CD4-positive, alpha-beta T cell treated with Interleukin-6 at 100 ng/mL for 8 hours (primary cell): ENCODE measurements at places on chromosomes 13 and 19.
A peak's percentile ranks its signal among the peaks of the same experiment; 100 is the strongest.

GRCh38 chr19:17687857-17688784 is at the start of gene UNC13A:
TSS of gene UNC13A (minus strand) at chr19:17688354. CDS start at chr19:17688199, 155 bp downstream.
- no peak for DNase-seq

- no peak for DNase-seq
Observed at GRCh38 chr13:45040622-45041021, 51.3 kb downstream of the GPALPP1 start.

- no peak for DNase-seq
Observed at GRCh38 chr13:106472621-106473020, 62.8 kb downstream of the EFNB2 start.

- peak; percentile 65 for DNase-seq
Observed at GRCh38 chr19:12847159-12848139, 9.1 kb downstream of the MAST1 start.

GRCh38 chr13:24040835-24041234 is 119.7 kb upstream of the SPATA13 start:
- DNase-seq: no peak

DNA sequence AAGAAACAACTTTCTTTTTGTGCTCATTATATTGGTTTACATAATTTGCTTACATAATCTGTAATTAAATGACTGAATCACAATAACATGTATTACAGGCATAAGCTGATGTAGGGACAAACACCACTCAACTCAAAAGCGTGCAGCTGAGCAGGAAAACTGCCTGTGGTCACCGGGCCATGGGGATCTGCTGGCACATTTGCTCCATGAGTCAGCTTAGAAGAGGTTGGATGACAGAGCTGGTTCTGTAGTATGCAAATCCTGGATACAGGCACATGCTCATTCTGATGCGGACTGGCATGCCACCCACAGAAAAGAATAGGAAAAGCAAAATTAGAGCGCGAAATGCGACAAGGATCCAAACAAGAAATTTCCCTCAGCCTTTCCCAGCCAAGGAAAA is 128.6 kb downstream of the USP12 start:
- no peak for DNase-seq

GRCh38 chr13:111262715-111263114 is 57.7 kb upstream of the TEX29 start:
- no peak for DNase-seq

DNA sequence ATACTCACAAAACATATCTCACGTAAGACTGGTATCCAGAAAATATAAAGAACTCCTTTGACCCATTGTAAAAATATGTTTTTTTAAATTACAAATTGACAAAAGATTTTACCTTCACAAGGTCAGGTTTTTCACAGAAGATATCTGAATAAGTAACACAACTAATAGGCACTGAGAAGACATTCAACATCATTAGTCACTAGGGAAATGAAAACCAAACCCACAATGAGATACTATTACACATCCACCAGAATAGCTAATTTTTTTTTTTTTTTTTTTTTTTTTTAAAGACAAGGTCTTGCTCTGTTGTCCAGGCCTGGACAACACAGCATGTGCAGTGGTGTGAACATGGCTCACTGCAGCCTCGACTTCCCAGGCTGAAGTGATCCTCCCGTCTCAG is 157.5 kb downstream of the MIPEP start:
- DNase-seq: no peak

DNA sequence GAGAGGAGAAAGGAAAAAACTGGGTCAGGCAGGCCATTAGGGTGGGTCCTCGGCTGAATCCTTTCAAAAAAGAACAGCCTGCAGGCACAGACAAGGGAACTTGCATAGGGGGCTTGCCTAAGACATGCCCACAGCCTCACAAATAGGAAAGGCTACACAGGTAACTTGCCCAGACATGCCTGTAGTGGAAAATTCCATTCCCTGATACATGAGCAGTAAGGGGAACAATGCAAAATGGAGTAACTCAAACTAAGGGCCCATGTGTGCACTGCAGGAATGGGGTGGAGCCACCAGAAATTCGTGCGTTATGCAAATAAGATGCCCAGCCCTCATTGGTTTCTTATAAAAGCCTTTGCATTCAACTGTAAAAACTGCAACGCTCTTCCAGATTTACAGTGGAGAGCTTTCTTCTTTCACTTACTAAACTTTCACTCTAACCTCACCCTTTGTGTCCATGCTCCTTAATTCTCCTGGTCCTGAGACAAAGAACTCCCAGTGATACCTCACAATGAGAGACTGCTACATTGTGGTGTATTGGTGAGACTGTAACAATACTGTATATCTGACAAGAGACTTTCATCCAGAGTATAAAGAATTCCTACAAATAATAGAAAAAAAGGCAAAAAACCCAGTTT is 59.5 kb upstream of the SLITRK1 start:
- no peak for DNase-seq

DNA sequence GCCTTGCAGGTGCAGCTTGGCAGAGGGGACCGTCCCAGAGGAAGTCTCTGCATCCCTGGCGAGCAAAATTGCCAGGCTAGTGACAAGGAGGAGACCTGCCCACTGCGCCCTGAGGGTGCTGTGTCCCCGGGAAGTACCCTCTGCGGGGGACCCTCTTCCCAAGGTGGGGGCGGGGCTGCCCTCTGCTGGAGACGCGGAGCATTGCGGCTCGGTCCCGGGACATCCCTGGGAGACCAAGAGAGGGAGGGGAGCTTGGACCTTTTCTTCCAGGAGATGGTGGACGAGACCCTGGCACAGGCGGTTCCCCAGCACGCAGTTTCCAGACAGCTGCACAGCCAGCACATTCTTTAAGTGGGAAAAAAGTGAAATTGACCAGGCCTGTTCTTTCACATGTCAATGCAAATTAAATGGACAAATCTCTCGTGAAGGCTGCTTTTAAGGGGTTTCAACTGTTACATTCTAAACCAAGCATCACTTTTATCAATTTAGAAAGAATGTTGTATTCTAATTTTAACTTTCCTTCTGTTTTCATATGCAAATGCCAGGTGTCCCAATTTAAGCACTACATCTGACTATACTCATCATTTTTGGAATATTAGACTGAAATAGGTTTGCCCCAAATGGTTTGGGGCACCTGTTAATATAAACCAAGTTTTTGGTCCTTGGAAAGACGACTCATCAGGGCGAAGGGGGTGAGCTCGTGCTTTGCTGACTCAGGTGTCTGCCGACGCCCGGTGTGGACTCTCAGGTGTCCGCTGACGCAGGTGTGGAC is 60.7 kb downstream of the MCF2L start:
- peak; percentile 24 for DNase-seq

DNA sequence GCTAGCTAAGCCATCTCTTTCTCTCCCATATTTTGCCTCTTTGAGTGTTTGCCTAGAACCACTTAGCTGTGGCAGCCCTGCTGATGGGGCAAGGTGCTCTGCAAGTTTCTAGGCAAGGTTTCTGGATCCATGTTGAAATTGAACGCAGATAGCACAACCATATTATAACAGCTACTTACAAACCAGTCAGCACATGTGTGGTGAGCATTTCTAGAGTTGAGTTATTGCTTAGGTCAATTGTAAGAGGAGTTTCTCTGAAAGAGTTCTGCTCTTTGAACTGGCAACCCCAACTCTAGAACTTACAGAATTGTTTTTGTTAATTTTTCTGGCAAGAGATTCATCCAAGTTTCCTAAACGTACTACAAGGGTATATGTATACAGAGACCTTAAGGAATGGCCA is 103.3 kb downstream of the GGACT start:
- no peak for DNase-seq

- no peak for DNase-seq
Observed at GRCh38 chr13:42751693-42752092, 29.7 kb upstream of the FAM216B start.

DNA sequence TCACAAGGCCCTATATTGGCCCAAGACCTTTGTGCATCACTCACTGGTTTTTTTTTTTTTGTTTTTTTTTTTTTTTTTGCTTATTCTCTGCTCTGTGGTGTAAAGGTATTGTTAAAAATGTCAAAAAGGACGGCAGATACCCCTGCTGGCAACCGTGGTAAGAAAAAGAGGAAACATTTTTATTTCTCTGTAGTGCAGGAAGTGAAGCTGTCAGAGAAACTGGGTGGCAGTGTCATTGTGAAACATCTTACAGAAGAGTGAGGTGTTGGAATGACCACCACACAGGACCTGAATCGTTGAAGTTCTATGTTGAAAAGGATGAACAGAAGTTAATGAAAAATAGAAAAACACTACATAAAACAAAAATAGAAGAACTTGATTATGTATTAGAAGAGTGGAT is 346.4 kb downstream of the FGF9 start:
- DNase-seq: no peak

DNA sequence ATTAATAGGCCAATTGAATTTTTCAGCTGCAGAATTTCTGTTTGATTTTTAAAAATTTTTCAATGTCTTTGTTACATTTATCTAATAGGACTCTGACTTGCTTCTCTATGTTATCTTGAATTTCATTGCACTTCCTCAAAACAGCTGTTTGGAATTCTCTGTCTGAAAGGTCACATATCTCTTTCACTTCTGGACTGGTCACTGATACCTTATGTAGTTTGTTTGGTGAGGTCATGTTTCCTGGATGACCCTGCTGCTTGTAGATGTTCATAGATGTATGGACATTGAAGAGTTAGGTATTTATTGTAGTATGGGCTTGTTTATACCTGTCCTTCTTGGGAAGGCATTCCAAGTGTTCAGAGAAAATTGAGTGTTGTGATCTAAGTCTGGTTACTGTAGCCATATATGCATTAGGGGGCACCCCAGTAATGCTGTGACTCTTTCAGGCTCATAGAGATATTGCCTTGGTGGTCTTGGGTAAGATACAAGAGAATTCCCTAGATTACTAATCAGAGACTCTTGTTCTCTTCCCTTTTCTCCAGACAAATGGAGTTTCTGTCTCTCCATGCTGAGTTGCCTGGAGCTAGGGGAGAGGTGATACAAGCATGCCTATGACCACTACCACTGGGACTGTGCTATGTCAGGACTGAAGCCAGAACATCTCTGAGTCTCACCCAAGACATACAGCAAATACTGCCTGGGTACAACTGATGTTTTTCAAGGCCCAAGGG is 27.8 kb downstream of the RFC3 start:
- no peak for DNase-seq

DNA sequence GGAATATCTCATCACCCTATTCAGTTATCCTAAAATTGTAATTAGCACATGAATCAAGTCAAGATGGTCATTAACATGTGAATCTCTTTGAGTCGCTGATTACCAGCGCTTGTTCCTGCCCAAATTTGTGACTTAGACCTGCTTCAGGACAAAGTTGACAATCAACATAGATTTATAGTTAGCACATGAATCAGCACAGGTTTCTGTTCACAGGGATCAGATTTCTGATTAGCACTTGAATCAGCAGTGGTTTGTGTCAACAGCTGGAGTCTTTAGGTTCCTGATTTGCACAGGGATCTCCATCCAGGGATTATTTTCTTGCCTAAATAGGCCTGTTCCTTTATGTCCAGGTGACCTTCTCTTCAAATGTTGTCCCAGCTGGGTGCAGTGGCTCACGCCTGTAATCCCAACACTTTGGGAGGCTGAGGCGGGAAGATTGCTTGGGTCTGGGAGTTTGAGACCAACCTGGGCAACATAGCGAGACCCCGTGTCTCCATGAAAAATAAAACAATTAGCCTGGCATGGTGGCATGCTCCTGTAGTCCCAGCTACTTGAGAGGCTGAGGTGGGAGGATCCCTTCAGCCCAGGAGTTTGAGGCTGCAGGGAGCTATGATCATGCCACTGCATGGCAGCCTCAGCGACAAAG is 3.8 kb upstream of the LRFN3 start:
- no peak for DNase-seq

DNA sequence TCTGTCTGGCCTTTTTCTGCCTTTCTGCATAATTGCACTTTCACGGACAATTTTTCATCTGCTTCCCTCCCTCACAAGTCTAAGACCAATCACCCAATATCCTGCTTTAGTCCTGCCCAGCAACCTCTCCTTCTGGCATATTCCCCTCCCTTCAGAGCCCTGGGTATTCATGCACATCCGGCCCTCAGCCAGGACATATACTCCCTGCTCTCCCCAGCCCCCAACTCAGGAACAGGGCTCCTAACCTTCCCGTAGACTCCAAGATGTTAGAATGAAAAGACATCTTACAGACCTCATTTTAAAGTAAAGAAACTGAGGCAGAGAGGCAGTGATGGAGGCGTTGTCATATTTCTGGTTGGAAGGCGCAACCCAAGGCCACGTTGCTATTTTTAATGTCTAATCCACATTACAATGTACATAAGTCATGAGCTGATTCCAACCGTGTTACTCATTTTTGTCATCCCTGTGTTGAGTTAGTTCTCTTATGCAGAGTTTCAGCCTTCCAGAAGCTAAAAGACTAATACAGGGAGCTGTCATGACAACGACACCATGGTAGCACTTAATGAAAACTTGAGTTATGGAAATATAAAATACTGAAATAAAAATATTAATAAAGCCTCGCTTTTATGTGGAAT is 209.2 kb downstream of the TSHZ3 start:
- DNase-seq: no peak

DNA sequence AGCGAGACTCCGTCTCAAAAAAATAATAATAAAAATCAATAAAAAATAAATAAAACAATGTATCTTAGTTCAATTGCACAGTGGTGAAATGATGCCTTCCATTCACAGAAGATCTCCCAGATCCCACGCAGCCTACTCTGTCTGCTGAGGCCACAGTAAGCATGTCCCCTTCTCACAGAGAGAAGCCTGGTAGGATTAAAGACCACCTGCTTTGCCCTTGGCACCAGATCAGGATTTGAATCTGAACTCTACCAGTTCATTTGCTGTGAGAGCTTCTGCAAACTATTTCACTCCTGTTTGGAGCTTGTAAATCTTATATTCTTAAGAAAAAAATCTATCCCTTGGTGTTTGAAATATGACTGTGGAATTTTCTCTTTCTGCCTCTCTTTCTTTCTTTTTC is 2.2 kb upstream of the SLC7A1 start:
- no peak for DNase-seq

GRCh38 chr19:1355568-1356507 is 27.9 kb upstream of the NDUFS7 start:
- DNase-seq: no peak

DNA sequence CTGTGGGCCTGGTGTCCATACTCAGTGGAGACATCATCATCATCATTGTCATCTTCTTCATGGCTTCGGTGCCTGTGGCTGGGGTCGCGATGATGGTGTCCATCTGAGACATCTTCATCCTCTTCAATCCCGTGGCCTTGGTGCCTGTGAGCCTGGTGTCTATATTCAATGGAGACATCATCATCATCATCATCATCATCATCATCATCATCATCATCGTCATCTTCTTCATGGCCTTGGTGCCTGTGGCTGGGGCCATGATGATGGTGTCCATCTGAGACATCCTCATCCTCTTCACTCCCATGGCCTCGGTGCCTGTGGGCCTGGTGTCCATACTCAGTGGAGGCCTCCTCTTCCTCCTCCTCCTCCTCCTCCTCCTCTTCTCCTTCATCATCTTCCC is 917 bp downstream of the HRC start:
- DNase-seq: no peak
